Stimulated activated CD4-positive, alpha-beta T cell treated with anti-CD3 and anti-CD28 coated beads, TNF-alpha, amount 100 ng/mL, for 24 hours (primary cell): ENCODE measurements at places on chromosomes 5 and 9.

DNA sequence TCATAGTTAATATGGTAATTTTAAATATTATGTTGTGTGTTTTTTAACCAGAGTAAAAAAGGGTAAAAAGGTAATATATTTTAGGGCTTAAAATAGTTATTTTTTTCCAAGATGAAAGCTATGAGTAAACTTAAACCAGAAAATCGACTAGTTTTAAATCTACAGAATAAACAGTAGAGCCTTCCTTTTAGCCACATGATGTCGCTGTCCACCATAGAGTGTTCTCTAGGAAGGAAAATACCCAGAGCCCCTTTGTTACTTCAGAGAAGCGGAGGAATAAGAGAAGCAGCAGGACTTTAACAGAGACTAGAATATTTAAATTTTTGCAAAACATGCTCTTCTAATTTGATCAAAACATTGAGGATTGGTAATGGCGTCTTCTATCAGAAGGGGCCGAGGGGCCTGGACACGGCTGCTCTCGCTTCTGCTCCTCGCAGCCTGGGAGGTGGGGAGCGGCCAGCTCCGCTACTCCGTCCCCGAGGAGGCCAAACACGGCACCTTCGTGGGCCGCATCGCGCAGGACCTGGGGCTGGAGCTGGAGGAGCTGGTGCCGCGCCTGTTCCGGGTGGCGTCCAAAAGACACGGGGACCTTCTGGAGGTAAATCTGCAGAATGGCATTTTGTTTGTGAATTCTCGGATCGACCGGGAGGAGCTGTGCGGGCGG, at the start of gene PCDHA2:
Gene PCDHA2 (plus strand): TSS at position 258 of the 664 bp plus-strand sequence.
- no peak for DNase-seq

GRCh38 chr5:133370036-133370831, 242.1 kb downstream of the FSTL4 start:
- no peak for DNase-seq

GRCh38 chr9:2234371-2234893, 219.3 kb downstream of the SMARCA2 start:
- DNase-seq = no peak

DNA sequence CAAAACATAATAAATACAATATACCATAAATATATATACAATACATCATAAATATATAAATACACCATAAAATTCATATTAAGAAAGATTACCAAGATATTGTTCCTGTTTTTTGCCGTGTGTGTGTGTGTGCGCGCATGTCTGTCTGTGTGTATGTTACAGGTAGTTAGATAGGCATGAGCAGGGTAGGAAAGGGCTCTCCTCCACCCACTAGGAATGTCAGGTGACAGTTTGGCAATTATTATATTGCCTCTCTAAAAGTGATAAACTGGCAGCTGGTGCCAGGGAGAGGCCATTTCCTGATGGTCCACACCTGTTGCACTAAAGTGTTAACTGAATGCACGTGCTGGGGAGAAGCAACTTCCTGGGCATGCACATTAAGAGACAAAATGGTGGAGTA, 232.8 kb downstream of the ADAMTS6 start:
- no peak for DNase-seq
